ENCODE measurements at places on chromosomes 2 and 18. TPM values are rescaled to one million over a fixed set of nuclear protein-coding genes. Genes with fewer than 3 reads are reported as not detected.

- H3K27me3 ChIP-seq = no peaks in the 10 kb centered on the region
- H3K4me3 ChIP-seq = no peak overlapping the region
- no peaks in the 10 kb centered on the region for H3K36me3 ChIP-seq
- no peaks in the 10 kb centered on the region for H3K4me1 ChIP-seq
- H3K27ac ChIP-seq = no peak overlapping the region
Measured at GRCh38 chr18:5984245-5984644, 88.9 kb upstream of the TMEM200C start.

ZFAND2B gene
- total RNA-seq = 41.8 TPM

MOGAT1 gene
- total RNA-seq = not detected

STEAP3 gene
- total RNA-seq = 18.1 TPM

CCDC150 gene
- 10.1 TPM for total RNA-seq

Data from esophagus squamous epithelium (tissue), 5 donors.